ENCODE measurements at places on chromosomes 11 and 22. TPM values are rescaled to one million over a fixed set of nuclear protein-coding genes. Genes with fewer than 3 reads are reported as not detected.

DNA sequence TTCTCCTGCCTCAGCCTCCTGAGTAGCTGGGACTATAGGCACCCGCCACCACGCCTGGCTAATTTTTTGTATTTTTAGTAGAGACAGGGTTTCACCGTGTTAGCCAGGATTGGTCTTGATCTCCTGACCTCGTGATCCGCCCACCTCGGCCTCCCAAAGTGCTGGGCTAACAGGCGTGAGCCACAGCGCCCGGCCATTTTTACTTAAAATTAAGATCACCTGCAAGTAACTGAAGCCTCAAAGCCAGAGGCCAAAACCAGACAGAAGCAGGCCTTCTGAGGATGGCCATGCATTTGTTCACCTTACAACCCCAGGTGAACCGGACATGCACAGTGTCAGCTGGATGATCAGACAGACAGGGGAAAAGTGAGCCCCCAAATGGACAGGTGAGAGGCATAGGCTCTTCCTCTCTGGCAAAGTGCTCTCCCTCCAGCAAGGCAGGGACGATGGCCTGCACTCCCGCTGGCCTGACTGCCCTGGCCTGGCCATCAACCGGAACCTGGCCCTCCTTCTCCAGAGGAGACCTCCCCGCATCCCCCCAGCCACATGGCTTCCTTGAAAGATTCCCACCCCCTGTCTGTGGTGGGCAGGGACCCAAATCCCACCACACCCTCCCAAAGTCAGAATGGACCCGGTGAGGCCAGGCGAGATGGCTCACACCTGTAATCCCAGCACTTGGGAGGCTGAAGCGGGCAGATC, 25.9 kb downstream of the APOBEC3H start:
- no peak for DNase-seq

- DNase-seq = peak; percentile 15
These were observed 355.3 kb upstream of the CCDC90B start for GRCh38 chr11:83641511-83641910.

GRCh38 chr22:38352436-38352835, 35.2 kb upstream of the CSNK1E start:
- DNase-seq = no peak

DNA sequence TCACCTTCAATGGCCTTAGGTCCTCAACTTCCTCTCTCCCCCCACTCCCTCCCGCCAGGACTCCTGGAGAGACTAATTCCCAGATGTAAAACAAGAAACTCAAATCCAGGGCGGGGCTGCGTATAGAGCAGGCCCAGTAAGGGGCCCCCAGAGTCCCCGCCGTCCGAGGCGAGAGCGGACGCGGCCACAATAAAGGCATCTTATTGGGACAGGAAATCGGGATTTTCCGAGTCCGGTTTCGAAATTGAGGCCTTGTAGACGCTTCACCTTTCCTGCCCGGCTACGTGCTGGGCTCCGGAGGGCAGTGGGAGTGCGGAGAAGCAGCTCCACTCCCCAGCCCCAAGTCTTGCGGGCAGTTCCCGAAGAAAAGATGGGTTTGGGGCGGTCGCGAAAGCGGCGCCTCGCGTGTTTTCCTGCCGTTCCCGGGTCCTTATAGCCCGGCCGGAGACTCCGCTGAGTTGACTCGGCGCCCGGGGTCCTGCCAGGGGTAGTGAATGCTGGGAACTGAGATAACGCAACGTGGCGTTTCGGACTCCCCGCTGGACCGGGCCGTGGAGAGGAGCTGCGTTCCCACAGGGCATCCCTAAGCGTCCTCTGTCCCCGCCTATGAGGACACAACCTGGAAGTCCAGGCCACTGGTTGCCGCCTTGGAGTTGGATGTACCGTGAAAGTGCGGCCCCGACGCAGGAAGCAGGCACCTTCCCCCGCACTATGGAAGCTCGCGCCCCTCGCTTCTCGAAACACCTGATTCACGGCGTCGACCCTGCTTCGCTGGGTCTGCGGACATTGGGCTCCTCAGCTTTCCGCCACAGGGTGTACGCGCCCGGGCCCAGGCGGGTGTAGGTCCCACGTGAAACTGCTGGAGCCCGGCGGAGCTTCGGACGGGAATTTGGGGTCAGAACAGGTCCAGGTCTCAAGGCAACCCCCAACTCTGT, 4.8 kb upstream of the CHRM1 start:
- no peak for DNase-seq

DNA sequence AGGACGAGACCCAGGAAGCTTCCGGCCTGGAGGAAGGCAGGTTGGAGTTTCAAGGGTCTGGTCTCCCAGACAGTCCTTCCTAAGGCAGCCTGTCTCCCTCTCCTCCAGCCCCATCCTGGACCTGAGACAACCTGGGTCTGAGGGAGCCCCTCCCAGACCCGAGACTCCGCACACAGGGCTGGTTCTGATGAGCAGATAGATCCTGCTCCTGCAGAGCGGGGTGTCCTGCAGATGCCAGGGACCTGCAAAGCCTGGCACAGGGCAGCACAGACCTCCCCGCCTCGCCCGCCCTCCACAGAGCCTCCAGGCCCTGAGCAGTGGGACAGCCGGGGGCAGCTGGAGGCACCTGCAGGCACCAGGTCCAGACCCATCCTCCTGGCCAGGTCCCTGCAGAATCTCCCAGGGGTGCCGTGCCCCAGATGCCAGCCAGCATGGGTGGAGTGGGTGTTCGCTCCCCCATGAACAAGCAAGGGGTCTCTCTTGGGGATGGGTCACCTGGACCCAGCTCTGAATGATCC, 7.8 kb downstream of the PIM3 start:
- DNase-seq = no peak

GRCh38 chr22:26822313-26822712, 164.9 kb downstream of the MIAT start:
- no peak for DNase-seq

Gene EHF
- polyA plus RNA-seq = 15.7 TPM

Gene MYO7A
- polyA plus RNA-seq = 4.4 TPM
